ENCODE measurements at places on chromosomes 1 and 21.

DNA sequence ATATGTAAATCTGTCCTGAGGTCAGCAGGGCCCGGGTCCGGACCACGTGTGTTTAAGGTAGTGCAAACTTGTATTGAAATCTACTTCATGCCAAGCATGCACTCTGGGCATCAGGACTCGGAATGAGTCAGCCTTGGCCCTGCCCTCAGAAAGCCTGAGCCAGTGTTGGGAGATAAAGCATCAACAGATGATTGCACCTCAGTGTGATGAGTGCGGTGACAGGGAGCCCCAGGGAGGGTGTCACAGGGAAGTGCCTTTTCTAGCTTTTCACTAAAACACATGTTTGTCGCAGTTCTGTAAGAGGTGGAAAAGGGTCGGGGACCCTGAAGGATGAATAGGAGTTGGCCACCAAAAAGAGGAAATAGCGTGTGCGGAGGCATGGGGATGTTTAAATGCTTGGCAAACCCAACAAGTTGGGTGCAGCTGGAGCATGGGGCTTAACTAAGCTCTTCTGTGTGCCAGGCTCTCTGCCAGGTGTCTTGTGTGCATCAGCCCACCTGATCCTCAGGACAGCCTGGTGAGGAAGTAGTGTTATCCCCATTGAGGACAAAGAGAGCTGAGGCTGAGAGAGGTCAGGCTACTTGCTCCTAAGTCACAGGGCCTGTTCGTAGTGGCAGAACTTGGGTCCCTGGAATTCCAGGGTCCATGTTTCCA, 48.2 kb upstream of the EPB41 start:
- no peak for DNase-seq

DNA sequence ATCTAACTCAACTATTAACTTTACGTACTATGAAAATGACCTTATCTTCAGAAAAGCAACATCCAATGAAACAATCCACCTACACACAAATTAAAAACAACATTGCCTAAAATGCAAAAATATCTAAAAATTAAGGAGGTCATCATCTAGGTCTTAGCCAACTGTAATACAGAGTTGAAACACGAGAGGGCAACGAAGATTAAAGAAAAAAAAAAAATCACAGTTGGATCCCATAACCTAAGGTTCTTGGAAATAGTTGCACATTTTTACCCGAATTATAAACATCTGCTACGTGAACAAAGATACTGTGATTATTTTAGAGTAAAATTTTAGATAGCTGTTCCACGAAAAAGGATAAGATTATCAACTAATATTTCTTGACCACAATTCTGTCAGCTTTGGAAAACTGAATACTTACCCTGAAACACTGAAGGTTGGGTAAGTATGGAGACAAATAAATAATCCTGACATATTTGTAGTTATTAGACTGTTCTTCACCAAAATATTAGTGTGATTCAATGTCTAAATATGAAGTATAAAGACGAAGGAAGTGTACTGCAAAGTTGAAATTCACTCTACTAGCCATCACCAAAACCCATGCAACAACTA, 88.0 kb upstream of the AK4 start:
- DNase-seq = no peak

- no peak for DNase-seq
These were observed 51.5 kb downstream of the PTPRF start for GRCh38 chr1:43582162-43582566.

DNA sequence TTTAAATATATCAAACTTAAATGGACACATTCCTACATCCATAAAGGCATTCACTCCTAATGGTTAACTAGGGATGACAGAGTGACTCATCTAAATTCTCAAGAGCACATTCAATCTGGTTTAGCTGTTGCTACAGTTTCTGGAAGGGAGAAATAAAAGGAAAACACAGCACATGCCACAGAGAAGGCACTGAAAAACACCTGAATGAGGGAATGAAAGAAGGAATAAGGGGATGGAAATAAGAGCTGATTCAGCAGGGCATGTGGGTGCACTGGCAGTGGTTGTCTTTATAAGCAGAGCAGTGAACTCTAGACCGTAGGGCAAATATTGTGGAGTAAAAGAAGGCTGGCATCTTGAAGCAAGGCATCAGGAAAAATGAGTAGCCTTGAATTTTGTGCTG, 79.3 kb downstream of the LHX4 start:
- DNase-seq = no peak

GRCh38 chr1:15120251-15120945, 33.1 kb upstream of the TMEM51 start:
- DNase-seq = no peak

GRCh38 chr1:25797939-25798338, 2.1 kb upstream of the SELENON start:
- DNase-seq = no peak

DNA sequence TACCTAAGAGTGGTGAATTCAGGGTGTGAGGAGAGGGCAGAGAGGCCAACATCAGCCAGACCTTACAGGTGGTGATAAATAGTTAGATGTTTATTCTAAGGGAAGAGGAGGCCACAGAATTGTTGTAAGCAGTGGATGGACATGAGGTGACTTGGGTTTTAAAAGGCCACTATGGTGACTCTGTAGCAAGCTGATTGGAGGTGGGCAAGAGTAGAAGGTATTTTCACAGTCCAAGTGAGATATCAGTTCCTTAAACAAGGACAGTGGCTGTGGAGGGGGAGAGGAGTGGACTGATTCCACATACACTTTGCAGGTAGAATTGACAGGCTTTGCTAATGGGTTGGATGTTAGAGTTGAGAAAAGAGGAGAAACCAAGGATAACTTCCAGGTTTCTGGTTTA, 60.8 kb upstream of the CLDN14 start:
- no peak for DNase-seq

All from right lobe of liver (tissue), 6 donors.